Stimulated activated CD8-positive, alpha-beta memory T cell treated with anti-CD3 and anti-CD28 coated beads, Interleukin-7, amount 100 ng/mL, for 4 hours (primary cell): ENCODE measurements at places on chromosomes 6 and 20.

- DNase-seq = no peak
These were observed 19.1 kb downstream of the TGM3 start for GRCh38 chr20:2314759-2315439.

DNA sequence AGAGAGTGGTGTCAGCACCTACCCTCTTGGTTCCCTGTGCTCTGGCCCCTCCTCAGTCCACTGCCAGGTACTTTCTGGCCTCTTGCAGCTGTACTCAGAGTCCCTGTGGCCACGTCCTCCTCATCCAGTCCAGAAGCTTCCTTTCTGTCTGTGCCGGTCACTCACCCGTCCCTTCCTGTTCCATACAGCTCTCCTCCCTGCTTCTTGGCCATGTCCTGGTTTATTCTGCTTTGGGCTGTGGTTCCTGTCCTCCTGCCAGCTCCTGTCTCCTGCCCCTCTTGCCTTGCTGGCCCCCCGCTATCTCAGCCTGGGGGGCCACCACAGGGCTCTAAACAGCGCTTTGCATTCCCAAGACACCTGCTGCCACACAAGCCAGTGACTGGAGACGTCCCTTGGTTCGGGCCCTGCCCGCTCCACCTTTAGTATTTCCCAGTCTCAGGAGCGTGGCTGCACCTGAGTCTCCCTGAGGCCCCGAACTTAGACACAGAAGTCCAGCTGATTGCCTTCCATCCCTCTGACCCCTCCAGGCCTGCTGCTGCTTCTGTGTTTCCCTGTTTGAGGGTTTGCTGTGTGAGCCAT is 15.5 kb upstream of the RBM38 start:
- DNase-seq = no peak

- no peak for DNase-seq
These were observed 992.5 kb upstream of the CITED2 start for GRCh38 chr6:140366991-140367390.

DNA sequence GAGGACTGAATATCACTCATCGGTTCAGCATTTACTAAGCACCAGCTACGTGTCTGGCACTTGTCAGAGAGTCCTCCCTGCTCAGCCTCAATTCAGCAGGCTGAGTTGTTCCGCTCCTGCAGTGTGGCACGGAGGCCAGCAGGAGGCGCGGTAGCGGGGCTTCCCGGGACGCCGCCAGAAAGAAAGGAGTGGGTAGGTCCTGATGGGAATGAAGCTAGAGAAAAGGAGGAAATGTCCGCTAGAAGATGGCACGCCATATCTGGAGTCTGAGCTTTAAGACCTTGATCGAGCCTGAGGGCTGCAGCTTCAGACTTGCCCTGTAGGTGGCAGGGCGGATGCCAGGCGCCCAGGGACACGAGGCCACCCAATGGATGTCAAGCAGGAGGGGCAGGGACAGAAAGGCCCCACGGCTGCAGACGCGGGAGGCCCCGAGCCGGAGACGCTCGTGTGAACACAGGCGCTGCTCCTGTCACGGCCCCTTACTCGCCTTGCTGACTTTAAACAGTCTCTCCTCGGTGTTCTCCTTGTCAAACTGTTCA is 18.7 kb downstream of the SERPINB6 start:
- peak; percentile 33 for DNase-seq

DNA sequence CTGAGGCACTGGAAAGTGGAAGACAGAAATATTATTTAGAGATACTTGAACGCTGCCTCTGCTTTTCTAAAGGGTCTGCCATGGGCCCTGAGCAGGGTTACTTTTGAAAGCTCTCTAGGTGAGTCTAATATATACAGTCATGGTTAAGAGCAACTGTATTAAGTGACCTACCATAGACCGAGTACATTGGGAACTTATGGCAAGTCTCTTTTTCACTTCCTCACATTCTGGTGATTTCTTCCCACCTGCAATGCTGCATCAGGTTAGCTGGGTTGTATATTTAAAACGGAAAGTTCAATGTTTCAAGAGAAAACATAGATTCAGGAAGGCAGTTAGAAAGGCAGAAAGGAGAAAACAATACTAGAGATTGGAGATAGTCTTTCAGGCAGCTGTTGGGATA is 154.7 kb downstream of the PHF3 start:
- DNase-seq = no peak

DNA sequence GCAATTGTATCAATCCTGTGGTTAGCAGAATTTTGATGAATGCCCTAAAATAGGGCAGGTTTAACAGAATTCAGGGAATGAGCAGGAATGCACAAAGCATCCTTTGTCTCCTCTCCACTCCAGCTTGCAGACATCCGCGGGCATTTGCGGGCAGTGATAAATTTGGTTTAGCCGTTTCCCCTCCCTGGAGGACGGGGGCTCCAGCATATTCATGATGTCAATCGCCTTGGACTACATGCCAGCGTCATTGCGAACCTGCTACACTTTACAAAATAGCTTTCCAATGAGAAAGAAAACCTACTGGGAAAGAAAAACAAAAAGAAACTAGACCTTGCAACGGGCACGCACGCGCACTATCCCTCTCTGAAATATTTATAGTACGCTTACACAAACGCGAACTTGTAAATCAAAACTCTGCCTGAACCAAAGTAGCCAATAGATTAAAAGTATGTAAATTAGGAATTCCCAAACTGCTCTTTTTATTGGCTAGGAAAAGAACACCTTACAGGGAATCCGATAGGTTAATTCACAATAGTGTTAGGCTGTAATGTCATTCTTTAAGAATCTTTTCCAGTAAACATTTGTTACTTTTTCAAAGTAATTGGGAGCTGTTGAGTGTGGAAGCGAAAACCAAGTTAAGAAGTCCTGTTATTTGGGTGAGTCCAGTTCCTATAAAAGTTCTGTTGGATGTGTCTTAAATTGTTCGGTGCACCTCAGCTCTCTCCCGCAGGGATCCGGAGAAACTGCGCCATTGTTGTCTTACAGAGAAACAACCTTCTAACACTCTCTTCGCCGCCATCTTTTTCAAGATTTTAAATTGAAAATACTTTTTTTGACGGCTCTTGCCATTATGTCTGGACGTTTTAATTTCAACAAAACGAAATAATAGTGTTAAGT is 136.7 kb downstream of the HFE start:
- peak; percentile 50 for DNase-seq

- no peak for DNase-seq
These were observed 135.1 kb upstream of the RAB32 start for GRCh38 chr6:146408583-146408982.

DNA sequence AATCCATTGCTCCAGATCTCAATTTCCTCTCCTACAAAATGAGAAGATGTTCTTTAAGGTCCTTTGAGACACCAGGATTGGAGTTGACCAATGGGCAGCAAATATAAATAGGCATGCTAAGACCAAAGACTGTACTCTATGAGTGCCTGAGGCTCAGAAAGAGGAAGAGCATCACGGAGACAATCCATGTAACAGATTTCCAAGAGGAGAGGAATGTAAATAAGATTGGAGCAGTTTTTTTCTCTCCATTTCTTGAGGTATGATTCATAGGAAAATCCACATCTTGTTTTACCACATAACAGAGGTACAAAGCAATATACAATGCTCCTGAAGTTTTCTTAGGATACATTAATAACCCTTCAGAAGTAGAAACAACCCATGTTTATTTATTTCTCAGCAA is 109.8 kb downstream of the UBE3D start:
- DNase-seq = no peak

DNA sequence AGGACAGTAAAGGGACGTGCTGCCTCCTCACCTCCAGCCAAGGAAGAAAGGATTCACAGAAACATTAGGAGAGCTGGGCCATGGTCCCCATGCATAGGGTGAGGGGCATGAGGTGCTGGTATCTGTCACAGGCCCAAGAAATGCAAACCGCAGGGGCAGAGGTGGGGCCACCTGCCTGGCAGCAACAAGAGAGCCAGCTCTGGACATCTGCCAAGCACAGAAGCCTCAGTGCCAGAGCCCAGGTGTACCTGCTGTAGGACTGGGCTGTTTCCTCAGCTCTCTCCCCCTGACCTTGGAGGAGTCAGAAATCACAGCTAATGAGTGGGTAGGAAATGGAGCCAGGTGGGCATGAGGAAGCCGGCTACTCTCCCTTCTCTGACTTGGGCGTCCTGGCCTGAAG is 45.3 kb downstream of the SLC2A12 start:
- DNase-seq = no peak

GRCh38 chr20:24739746-24740145 is 209.3 kb upstream of the CST7 start:
- DNase-seq = no peak

- DNase-seq = no peak
These were observed 244.4 kb downstream of the SLC24A3 start for GRCh38 chr20:19456595-19457395.

DNA sequence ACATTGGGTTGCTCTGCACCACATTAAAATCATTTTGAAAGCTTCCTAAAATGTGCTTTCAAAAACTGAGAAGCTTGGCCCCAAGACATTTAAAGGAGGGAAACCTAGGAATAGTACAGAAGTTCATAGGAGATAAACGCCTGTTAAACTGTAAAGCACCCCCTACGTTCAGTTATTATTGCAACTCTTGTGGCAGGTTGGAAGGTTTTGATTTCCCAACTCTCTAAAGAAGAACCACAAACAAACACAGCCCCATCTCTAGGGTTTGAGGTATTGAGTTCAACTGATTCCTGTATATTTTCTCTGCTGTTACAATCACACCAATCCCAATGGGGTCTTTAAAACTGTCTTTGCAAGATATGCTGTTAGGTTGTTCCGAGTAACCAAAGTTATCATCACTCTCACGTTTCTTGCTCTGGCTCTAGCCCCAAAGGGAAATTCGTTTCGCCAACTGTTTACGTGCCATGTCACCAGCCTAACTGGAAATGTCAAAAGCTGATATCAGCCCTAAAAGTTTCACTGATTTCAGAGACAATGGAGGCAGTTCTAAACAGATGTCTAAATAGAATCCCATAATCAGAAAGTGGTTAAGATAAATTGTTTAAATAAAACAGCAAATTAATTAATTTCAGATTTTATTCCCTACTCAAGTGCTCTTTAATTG is 12.1 kb downstream of the TFAP2A start:
- no peak for DNase-seq

DNA sequence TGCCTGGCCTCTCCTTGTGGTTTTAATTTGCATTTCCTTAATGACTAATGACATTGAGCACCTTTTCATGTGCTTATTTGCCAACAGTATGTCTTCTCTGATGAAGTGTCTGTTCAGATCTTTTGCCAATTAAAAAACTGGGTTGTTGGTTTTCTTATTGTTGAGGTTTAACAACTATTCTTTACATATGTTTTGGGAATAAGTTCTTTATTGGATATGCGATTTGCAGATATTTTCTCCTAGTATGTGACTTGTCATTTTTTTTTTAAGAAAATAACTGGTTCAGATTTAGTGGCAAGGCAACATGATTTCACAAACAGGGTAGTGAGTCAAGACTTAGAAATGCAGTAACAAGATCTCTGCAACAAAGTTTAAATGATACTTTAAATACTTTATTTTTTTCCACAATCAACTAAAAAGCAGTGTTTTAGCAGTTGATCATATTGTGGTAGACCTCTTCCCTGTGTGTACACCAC is 67.8 kb downstream of the TIAM2 start:
- DNase-seq = no peak

DNA sequence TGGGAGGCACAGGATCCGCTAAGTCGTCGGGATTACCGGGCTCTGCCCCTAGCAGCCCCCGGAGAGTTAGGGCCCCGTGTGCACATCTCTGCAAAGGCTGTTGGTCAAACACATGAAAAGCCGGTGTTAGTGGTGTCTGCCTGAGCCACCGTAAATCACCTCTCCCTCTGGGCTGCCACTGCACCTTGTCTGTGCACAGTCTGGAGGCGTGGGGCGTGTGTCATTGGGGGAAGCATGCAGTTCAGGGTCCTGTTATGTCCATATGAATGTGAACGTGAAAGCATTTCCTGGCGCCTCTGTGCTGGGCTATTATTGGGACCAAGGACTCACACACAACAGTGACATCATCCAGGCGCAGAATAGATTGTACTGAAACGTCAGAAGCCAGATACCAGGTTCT is 305.6 kb downstream of the NRN1 start:
- no peak for DNase-seq

DNA sequence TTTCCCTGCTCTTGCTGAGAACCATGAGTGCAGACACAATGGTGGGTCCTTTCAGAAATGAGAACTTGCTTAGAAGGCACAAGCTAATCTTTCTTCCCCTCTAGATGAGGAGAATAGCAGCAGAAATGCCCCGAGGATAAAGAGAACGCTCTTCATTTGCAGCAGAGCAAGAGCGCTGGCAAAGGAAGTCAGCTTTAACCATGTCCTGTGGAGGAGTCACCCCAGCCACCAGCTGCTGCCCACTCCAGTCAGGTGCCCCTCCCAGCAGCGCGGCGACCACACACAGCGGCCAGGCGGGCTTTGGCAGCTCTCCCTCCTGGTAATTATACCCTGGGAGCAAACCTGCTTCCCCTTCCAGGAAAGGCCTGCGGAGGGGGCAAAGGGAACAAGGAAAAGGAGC is 42.4 kb upstream of the EMILIN3 start:
- no peak for DNase-seq

DNA sequence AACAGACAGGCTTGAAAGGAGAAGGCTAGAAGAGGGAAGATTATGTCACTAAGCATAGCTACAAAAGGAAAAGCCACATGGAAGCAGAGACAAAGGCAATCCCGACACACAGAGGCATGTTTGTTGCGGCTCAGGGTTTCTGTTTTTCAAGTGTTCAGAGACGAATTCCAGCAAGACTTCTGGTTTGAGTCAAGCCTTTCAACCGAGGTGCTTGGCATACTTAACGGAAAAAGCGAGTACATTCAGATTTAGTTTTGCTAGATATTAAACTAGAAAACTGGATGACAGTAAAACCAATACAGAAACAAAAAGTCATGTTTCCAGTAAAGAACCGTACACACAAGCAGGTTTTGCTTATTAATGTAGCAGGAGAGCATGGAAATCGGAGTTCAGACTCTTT is 27.2 kb downstream of the MCUR1 start:
- no peak for DNase-seq

- no peak for DNase-seq
These were observed 23.3 kb upstream of the SGK2 start for GRCh38 chr20:43535370-43536004.

DNA sequence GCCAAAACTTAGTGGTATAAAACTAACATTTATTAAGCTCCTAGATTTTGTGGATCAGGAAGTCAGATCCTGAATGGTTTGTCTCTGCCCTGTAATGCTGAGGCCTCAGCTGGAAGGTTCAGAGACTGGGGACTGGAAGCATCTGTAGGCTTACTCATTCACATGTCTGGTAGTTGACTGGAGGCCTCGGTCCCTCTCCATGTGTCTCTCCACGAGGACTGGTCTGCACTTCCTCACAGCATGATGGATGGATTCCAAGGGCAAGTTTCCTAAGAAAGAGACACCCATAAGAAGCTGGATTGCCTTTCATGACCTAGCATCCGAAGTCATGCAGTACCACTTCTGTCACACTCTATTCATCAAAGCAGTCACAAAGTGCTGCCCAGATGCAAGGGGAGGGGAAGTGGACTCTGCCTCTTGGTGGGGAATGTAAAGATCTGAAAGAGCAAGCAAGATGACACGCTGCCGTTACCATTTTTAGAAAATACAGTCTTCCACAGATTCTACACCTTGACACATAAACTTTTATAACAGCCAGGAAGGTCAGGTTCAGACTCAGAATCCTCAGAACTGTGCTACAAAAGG is 17.2 kb upstream of the MDGA1 start:
- no peak for DNase-seq

- DNase-seq = no peak
These were observed 58.1 kb downstream of the C6orf58 start for GRCh38 chr6:127635091-127635490.
